AG09319 (cell line): ENCODE measurements at places on chromosomes 12 and 14.

- no peak for DNase-seq
Measured at GRCh38 chr12:89325495-89325894, 26.8 kb downstream of the DUSP6 start.

DNA sequence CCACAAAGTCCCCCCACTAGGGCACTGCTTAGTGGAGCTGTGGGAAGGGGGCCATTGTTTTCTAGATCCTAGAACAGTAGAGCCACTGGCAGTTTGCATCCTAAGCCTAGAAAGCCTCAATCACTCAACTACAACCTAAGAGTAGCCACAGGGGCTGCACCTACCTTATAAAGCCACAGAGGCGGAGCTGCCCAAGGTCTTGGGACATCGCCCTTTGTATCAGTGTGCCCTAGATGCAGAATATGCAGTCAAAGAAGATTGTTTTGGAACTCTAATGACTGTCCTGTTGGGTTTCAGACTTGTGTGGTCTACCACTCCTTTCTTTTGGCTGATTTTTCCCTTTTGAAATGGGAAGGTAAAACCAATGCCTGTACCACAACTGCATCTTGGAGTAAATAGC lies 59.5 kb downstream of the ATP2B1 start:
- no peak for DNase-seq

- DNase-seq: no peak
Measured at GRCh38 chr14:25431211-25432076, 381.5 kb upstream of the STXBP6 start.

- peak; percentile 36 for DNase-seq
Measured at GRCh38 chr12:64039281-64039871, 182.7 kb downstream of the KICS2 start.

- no peak for DNase-seq
Measured at GRCh38 chr12:57491393-57492280, 3.8 kb downstream of the MARS1 start.

GRCh38 chr14:90204516-90204915 lies 51.8 kb upstream of the PSMC1 start:
- DNase-seq: no peak

DNA sequence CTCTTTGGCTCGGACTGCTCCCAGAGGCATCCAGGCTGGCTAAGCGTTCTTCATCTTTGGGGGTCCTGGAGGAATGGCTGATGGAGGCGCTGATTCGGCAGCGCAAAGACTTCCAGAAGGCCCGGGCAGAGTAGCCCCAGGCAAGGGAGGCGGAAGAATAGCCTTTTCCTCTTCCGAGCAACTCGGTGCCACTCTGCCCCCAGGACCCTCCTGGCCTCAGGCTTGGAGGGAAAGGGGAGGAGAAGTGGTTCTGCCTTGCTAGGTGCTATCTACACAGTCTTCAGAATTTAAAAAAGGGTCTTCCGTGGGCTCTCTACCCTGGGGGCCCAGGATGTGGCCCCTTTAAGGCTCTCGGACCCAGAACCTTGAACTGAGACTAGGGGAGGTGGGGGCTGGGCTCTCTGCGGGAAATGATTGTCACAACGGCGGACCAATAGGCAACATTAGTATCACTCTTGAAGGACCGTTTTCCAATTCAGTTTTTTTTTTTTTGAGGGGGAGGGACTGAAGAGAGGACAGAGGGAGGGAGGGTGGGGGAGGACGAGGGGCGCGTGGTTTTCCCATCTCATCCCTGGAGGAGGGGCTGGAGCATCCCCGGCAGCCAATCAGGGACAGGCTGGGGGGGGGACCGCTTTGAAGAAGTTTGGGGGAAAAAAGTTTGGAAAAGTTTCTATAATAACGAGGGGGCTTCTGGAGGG lies at the start of gene NFATC4:
TSS of gene NFATC4 (plus strand) at position 671 of the 698 bp plus-strand sequence. CDS start 157 bp downstream, outside the sequence.
- peak; percentile 97 for DNase-seq

GRCh38 chr14:32324601-32325000 lies 4.5 kb upstream of the AKAP6 start:
- no peak for DNase-seq

DNA sequence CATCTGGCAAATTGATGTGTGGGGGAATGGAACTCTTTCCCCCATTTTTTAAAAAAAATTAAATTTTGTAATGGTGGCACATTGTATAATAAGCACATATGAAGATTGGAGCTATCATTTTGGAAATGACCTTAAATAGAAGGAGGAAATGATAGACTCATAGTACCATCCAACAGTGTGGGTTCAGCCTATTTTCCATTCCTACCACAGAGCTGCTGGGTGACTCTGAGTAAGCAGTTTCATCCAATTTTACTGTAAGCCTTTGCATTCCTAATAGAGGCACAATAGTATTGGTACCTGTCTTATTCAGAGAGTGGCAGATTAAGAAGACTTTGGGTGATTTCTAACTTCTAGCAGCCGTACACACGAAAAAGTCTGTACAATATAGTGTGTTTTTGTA lies 304.5 kb downstream of the RAD51B start:
- DNase-seq: no peak

DNA sequence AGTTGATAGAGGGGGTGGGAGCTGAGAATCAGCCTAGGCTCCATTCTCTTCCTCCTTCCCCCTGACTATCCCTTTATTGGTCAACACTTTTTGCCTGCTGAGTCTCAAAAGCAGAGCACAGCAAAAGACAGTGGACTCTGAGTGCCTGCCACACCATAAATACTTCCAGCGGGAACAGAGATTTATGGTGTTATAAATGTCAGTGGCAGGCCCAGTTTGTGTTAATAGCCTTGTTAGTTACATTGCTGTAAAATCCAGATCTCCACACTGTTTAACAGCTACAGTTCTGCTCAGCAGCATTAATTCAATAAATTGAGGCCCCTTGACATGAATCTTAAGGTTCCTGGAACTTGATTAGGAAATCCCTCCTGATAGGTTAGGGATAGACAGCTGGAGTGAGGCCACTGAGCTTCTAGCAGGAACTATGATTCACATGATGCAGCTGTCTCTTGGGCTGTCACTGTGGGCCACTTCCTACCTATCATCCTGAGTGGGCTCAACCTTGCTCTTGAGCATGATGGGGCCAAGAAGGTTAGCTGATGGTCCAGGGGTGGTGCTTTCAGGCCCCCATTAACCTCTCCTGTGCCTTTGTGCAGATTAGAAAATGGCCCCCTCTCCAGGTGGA lies 295.2 kb upstream of the SRRM4 start:
- no peak for DNase-seq

DNA sequence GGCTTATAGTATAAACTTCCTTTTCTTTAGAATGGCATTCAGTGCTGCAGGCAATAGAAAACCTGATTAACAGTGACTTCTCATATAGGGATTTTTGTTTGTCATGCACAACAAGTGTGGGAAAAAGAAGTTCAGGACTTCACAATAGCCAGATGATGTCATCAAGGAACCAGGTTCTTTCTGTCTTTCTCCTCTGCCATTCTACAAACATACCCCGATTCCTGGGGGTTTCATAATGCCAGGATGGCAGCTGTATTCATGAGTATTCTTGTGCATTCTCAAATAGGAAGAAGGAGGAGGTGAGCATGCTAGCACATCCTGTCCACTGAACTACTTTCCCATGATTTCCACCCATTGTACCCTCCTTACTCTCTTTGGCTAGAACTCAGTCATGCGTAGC lies 182.7 kb upstream of the EEA1 start:
- no peak for DNase-seq

- no peak for DNase-seq
Measured at GRCh38 chr14:21528381-21529348, 2.5 kb upstream of the SALL2 start.

DNA sequence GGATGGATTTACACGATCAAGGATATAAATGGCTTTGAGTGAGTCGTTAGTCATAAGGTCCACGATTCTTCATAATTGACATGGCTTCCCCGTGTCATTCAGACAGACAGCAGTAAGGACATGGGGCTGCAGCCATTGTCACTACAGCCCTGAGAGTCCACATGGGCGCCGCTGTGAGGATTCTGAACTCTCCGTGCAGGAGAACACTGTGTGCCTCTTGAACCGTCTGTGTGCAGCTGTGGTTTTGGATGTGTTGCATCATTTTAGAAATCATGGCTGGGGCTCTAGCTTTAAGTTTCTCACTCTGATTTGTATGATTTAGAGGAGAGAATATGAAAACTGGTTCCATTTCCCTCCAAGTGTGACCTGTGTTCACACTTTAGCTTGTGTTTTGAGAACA lies 47.2 kb downstream of the NPAS3 start:
- no peak for DNase-seq

GRCh38 chr12:51970904-51971646 lies 19.6 kb downstream of the ACVR1B start:
- DNase-seq: no peak

DNA sequence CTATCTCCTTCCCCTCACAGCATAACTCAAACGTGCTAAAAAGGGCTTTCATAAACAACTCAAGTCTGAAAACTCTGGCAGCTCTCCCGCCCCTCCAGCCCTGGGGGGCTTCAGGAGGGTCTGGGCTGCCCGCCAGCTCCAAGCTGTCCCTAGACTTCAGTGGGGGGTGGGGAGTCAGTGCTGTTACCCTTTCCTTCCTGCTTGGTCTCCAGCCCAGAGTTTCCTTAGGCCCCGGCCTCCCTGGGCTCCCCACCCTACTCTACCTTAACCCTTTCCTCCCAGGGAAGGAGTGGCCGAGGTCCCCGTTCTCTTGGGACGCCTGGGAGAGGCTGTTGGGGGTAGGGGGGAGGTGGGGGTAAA lies 530 bp upstream of the NYNRIN start:
- DNase-seq: no peak

DNA sequence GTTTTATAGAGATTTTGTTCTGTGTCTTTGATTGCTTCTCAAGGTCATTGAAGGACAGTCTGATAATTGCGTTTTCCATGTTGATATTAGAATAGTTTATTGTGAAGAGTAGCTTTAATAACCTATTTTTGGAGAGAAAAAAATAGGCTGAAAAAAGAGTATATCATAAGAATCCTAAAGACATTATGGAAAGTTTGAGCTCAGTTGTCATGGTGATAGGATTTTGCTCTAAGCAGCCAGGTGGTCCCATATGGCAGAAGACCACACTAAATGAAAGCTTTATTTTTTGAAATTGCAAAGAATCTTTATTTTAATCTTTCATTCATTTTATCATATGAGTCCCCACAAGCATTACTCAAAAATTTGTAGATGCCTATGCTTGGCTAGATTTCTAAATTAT lies 358.9 kb upstream of the NAV3 start:
- DNase-seq: no peak

DNA sequence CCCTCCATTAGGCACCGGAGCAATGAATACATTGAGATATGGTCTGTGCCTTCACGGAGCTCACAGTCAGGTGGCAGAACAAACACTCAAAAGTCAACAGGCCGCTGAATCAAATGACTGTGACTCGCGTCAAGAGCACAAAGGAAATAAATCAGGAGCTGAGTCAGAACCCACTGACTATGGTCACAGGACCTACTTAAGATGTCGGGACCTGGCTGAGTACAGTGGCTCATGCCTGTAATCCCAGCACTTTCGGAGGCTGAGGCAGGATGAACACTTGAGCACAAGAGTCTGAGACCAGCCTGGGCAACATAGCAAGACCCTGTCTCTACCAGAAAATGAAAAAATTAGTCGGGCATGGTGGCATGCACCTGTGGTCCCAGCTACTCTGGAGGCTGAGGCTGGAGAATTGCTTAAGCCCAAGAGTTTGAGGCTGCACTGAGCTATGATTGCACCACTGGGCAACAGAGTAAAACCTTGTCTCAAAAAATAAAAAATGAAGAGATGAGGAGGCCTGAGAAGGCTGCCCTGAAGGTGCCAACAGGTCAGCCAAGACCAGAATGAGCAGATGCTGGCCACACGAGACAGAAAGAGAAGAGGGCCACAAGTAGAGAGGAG lies 19.9 kb downstream of the TMEM233 start:
- DNase-seq: no peak

DNA sequence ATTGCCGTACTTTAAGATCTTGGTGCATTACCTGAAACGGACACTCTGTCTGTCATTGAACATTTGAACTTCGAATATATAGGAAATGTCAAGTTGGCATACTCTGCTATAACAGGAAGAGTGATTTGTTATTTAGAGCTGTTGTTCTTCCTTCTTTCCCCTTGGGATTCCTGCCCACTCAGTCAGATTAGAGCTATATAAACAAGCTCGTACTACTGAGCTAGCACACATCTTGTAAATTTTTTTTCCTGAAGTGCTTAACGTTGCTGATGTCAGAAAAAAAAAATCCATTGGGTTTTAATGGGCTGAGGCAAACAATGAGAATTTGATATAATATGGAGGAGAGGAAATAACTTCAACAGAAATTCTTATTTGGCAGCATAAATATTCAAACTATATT lies 26.8 kb downstream of the RGS6 start:
- DNase-seq: no peak

GRCh38 chr12:7001921-7002591 lies 16.2 kb downstream of the LPCAT3 start:
- DNase-seq: no peak

GRCh38 chr14:89681086-89682018 lies 264.3 kb upstream of the FOXN3 start:
- no peak for DNase-seq

- no peak for DNase-seq
Measured at GRCh38 chr12:93140801-93141200, 211.7 kb upstream of the EEA1 start.

- no peak for DNase-seq
Measured at GRCh38 chr12:66237505-66238175, 48.6 kb downstream of the IRAK3 start.

DNA sequence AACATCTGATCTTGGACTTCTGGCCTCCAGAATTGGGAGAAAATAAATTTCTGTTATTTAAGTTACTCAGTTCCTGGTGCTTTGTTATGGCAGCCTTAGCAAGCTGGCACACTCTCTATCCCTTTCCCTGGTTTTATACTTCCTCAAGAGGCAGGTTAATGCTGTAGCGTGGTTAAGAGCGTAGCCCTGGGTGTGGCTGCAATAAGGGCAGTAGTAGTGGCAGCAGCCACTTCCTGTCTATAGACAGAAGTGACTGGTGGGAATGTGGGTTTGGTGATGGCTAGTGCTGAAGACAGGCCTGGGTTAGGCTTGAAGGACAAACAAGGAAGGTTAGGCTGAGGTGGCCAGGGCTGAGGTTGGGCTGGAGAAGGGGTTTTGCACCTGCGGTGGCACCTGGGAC lies 3.6 kb upstream of the LGALS3 start:
- DNase-seq: no peak

- DNase-seq: no peak
Measured at GRCh38 chr14:93398491-93398890, 32.2 kb upstream of the UNC79 start.

DNA sequence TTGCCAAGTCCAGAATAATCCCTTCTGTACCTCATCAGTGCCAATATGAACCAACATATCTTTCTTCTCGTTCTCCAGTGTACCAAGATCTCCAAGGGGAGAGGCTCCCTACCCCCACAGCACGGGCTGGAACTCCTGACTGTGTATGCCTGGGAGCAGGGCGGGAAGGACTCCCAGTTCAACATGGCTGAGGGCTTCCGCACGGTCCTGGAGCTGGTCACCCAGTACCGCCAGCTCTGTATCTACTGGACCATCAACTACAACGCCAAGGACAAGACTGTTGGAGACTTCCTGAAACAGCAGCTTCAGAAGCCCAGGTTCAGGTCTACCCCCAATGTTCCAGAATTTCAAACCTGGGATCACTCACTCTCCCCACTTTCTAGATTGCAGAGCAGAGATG lies 10.5 kb upstream of the OAS2 start:
- no peak for DNase-seq

- DNase-seq: no peak
Measured at GRCh38 chr12:85874031-85874461, at the start of gene NTS. Gene NTS (plus strand): TSS chr12:85874295. CDS start chr12:85874404, 109 bp downstream.
